ENCODE measurements at places on chromosomes 16 and 17. TPM values are rescaled to one million over a fixed set of nuclear protein-coding genes. Genes with fewer than 3 reads are reported as not detected.

Gene TUBB3
- total RNA-seq: 265 TPM

Gene DOC2B
- total RNA-seq: 2.2 TPM

Gene CLEC18B
- 0.03 TPM for total RNA-seq

Gene ABCA8
- 0.24 TPM for total RNA-seq

Gene ZNF267
- 6.9 TPM for total RNA-seq

Gene KRT24
- not detected for total RNA-seq

Gene TSPAN10
- total RNA-seq: 5.4 TPM

Gene RRAD
- total RNA-seq: 53.2 TPM

Gene CLEC18C
- total RNA-seq: 0.08 TPM

Gene TBC1D16
- total RNA-seq: 14.5 TPM

Gene SMPD3
- 0.18 TPM for total RNA-seq

Gene PRSS33
- 0.06 TPM for total RNA-seq

Gene KRTAP3-1
- not detected for total RNA-seq

Gene AURKB
- 146 TPM for total RNA-seq

Gene MT2A
- total RNA-seq: 2,373 TPM
